Suprapubic skin (tissue), 4 donors: ENCODE measurements at places on chromosomes 2 and 18. TPM values are rescaled to one million over a fixed set of nuclear protein-coding genes. Genes with fewer than 3 reads are reported as not detected.
A peak's percentile ranks its signal among the peaks of the same experiment; 100 is the strongest.

DNA sequence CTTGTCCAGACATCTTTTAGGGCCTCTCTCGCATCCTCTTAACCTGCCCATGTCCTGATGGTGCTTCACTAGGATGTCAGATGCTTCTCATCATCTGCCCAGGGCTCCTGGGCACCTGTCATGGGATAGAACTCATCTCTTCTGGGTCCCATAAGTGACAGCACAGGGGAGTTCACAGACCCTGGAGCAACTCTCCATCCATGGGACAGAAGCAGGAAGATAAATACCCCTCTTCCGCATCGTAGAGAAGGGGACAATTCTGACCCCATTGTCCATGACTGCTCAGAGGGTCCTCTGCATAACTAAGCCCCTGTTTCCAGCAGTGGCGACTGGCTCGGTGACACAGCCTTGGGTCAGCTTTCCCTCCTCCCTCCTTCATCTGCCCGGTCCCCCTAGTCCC is 82.3 kb downstream of the TWIST2 start:
- DNase-seq: peak; percentile 14

DNA sequence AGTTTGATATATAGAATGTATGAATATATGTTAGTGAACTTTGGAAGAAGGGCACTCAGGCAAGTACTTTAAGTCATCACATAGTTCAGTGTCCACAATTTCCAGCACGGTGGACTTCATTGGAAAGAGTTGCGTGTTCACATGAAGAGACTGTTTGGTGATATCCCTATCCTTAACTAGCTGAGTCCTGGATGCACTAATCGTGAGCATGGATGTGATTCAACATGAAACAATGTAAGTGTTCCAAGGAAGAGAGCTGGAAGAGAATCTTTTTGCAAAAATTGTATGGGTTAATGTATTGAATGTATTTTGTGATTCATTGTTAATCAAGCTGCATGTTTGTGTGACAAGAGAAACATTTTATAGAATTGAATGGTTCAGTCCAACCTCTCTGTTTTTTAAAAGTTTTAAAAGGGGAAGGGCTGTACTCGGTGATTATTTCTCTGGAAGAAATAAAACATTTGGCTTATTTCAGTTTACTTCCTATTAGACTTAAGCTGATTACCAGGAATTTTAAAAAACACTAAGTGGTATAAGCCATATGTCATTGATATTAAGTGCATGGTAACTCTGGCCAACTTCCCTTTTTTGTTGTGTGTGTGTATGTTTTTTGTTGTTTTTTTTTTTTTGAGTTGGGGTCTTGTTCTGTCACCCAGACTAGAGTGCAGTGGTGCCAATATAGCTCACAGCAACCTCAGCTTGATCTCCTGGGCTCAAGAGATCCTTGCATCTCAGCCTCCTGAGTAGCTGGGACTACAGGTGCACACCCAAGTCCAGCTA is 8.6 kb downstream of the XRCC5 start:
- DNase-seq: no peak

GORASP2 gene
- total RNA-seq: 45.2 TPM

DNA sequence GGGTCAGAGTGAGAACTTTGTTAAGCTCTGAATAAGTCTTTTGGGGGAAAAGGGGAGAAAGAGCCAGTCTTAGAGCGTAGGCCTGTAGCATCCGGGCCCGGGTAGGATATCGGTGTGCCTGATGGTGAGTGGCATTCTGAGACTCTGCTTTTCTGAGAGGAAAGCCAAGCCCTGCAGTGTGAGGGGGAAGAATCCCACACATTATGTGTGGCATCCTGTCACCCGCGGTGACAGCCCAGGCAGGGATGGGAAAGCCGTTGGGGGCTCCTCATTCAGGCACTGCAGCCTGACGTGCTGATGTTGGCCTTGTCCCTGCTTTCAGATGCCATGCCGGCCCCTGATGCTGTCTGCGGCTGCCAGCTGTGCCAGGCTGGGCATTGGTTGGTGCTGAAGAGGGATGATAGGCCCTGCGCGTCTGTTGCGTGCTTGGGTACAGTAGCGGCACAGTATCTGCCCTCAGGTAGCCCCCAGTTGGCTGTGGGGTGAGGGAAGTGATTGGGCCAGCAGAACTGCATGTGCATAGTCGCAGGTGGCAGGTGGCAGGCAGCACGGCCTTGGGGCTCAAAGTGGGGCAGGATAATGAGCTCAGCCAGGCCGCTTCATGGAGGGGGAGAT is 37.6 kb downstream of the GLI2 start:
- DNase-seq: peak; percentile 45

DNA sequence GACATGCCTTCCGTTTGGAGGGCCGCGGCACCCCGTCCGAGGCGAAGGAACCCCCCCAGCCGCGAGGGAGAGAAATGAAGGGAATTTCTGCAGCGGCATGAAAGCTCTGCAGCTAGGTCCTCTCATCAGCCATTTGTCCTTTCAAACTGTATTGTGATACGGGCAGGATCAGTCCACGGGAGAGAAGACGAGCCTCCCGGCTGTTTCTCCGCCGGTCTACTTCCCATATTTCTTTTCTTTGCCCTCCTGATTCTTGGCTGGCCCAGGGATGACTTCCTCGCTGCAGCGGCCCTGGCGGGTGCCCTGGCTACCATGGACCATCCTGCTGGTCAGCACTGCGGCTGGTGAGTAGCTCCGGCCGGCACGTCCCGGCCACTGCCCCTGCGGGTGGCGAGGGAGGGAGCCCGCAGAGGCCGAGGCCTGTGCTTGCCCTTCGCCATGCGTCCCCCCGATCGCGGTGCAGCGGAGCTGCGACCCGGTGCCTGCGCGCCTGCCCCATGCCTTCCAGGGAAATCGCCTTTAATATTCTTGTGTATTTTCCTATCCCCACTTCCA is 1.2 kb downstream of the BMPR2 start:
- peak; percentile 69 for DNase-seq

DNA sequence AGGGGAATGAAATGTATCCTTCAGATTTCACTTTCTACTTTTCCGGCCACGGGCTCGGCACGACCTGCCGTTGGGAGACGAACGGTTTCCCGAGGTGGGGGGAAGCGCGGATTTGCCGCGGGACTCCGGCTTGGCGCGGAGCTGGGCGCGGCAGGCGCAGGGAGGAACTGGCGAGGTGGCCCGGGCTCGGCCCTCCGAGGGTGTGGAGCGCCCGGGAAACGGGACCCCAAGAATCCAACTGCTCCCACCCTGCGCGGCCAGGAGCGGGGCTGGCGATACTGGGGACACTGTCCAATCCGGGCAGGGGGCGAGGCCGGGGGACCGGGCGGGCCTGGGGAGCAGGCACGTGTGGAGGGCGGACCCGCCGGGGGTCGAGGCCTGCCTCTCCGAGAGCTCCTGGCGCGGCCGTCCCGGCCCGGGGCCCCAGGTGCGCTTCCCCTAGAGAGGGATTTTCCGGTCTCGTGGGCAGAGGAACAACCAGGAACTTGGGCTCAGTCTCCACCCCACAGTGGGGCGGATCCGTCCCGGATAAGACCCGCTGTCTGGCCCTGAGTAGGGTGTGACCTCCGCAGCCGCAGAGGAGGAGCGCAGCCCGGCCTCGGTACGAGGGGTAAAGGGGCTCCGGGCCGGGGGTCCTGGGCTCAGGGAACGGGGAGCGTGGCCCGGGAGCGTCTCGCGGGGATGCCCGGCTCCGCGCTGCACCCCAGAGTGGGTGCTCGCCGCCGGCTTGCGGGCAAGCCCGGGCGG is at the start of gene ANXA4:
TSS of gene ANXA4 (plus strand) at position 560 of the 747 bp plus-strand sequence. CDS start 39,432 bp downstream, outside the sequence.
- DNase-seq: peak; percentile 92

DNA sequence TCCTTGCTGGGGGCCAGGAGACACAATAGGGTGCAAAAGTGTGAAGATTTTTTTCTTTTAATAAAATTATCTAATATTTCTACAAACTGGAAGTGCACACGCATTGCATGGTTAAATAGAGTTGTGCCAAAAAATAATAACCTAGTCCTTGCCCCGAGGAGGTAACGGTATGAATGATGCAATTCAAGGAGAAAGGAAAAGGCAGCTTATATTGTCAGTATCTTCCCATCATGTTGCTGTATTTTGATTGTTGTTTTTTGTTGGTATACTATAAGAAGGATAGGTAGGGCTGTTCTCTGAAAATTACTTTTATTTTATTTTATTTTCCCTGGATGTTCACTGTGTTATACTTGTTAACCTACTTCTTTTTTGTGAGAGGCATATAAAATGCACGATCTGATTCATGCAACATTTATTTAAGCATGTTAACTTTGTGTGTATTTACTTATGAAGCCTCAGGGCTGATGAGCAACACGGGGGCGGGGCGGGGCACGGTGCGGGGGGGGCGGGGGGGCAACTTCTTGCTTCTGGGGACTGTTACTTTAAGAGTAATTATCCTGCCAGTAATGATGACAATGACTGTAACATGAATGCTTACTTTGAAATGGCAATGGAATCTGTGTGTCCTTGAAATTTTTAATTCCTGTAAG is 118.6 kb downstream of the AQP4 start:
- DNase-seq: no peak

GRCh38 chr2:239751679-239752355 is 273.3 kb downstream of the NDUFA10 start:
- no peak for DNase-seq

DNA sequence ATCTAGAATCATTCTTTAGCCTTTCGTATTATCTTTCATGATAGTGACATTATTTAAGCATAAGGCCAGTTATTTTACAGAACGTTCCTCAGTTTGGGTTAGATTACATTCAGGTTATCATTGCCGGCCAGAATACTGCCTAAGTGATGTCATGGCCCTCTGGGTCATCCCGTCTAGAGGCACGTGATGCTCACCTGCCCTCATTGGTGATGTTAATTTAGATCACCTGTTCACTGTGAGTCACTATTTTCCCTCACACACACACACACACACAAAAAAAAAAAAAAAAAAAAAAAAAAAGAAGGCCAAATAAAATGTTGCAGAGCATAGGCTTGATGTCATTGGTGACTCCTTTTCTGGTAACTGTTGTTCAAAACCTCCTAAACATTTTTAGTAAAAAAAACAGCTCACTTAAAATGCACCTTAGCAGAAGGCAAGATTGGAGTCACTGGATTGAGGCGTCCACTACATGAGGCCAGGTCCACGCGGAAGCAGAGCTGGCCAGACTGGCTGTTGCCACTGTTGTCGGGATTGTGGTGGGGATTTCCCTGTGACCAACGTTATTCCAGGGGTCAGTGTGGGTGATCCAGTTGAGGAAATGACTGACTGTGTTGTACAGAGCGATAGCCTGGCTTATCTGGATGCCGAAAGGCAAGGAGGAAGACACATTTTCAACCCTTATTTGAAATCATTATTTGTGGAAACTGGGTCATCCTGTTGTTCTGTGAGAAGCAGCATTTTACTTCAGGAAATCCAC is 52.1 kb upstream of the CNGA3 start:
- DNase-seq: no peak

RASGRP3 gene
- total RNA-seq: 11.1 TPM

DNA sequence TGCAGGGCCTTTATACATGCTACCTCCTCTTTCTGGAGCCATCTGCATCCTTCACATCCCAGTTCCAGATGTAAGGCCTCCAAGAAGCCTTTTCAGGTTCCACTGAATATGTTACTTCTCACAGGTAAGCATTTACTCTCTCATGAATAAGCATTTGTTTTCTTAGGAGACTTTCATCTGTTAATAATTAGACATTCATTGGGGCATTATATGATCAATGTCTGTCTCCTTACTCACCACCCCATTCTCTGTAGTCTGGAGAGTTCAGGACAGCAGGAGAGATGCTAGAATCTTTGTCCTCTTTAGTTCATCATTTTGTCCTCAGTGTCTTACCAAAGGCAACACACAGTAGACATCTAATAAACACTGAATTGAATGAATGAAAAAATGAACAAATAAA is 185.7 kb downstream of the NCKAP5 start:
- no peak for DNase-seq
